ENCODE measurements at places on chromosomes 3 and 15.

- DNase-seq = no peak
Measured at GRCh38 chr15:66863390-66864085, 161.5 kb downstream of the SMAD6 start.

DNA sequence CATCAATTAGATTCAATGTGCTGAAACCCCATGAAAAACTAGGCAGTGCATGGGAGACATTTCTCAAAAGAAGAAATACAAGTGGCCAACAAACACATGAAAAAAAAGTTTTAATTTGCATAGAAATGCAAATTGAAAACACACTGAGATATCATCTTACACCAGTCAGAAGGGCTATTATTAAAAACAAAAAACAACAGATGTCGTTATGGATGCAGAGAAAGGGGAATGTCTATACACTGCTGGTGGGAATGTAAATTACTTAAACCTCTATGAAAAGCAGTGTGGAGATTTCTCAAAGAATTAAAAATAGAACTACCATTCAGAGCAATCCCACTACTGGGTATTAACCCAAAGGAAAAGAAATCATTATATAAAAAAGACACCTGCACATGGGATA, 98.7 kb downstream of the CCNL1 start:
- DNase-seq = no peak

- no peak for DNase-seq
Measured at GRCh38 chr3:181839039-181839915, 127.6 kb downstream of the SOX2 start.

GRCh38 chr3:19065027-19065426, 83.3 kb upstream of the KCNH8 start:
- DNase-seq = no peak

- DNase-seq = no peak
Measured at GRCh38 chr3:16365491-16366128, 100.6 kb downstream of the OXNAD1 start.

DNA sequence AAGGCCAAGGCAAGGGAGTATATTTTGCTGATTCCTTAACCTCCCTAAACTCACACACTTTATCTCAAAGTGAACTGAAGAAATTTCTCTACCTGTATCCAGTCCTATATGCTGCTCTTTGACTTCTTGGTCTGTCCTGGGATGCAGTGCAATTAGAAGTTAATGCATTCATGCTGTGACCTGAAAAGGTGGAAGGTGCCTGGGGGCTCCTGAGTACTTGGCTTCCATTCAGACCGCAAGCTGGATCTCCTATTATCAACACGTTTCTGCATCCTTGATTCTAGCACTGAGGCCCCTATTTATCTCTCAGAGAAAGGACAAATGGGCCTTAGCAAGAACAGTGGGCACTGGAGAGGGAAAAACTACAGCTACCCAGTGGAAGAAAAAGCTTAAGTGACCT, 17.7 kb upstream of the CADPS start:
- DNase-seq = no peak

- no peak for DNase-seq
Measured at GRCh38 chr15:52352086-52352485, 56.5 kb upstream of the MYO5C start.

GRCh38 chr3:89173546-89173945, 66.1 kb downstream of the EPHA3 start:
- DNase-seq = no peak

GRCh38 chr3:126544596-126545281, 14.0 kb downstream of the C3orf22 start:
- no peak for DNase-seq

GRCh38 chr3:23781051-23781450, 24.7 kb upstream of the UBE2E1 start:
- no peak for DNase-seq

DNA sequence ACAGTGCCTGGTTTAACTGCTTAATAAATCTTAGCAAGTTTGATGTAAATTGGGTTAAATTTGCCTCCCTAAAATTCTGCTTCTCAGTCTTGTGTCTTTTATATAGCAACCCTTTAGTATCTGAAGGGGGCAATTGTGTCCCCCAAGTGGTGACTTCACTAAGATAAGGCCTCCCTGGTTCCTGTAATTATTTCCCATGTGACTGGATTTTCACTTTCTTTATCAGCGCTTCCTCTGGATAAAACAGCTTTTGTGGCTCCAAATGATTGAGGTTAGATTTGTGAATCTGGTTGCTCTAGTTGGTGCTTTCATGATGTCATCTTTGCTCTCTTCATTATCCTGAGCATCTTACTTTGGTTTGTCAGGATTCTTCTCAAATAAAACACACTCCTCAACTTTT, 334.3 kb upstream of the CTDSPL start:
- no peak for DNase-seq

- no peak for DNase-seq
Measured at GRCh38 chr3:23840521-23840920, 34.8 kb downstream of the UBE2E1 start.

GRCh38 chr3:31696009-31696297, 163.2 kb downstream of the STT3B start:
- no peak for DNase-seq

- DNase-seq = no peak
Measured at GRCh38 chr3:142641504-142641903, 45.3 kb downstream of the PLS1 start.

DNA sequence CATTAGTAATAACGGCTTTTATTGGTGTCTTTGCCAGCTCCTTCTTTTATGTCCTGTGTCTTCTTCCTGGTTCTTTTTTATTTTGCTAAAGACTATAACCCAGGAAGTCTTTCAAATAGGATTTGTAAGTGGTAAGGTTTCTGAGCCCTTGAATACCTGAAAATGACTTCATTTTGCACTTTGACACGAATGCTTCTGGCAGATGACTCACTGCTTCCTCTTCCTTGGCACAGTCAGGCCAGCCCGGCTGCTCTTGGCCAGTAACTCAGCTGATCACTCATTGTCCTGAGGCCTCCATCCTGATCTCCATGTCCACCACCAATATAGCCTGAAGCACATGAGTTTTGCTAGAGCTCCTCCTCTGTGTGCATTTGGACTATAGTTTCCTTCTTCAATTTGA, 48.7 kb upstream of the NR2E3 start:
- DNase-seq = no peak

DNA sequence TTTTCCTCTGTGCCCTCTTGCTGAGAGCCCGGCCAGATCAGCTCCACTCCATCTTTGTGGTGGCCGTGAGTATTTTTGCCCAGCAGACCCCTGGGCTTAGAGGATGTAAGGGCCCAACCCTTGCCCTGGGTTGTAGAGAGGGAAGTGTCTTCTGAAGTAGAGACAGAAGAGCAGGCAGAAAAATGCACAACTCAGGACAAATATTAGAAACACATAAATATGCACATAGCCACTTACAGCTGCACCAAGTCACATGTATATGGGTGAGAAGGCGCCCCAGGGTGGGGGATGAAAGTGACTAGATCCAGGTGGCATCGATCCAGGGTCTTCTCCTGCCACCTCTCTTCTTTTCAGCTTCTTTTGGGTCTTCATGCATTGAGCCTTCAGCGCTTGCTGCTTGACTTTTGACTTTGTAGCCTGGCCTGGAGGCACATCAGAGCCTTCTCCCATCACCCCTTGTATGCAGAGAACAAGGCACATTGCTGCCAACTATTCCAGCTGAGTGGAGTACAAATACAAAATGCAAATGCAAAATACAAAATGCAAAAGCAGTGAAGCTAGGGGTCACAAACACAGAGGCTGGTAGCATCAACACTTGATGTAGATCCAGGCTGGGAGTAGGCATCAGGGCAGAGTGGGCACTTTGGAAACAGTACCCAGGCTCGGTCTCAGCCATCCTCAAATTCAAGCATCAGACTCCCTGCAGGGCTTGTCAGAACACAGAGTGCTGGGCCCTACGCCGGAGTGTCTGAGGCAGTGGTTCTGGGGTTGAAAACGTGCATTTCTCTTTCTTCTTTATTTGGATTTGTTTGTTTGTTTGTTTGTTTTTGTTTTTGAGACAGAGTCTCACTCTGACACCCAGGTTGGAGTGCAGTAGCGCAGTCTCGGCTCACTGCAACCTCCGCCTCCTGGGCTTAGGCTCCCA, 133.0 kb downstream of the ASB7 start:
- no peak for DNase-seq

DNA sequence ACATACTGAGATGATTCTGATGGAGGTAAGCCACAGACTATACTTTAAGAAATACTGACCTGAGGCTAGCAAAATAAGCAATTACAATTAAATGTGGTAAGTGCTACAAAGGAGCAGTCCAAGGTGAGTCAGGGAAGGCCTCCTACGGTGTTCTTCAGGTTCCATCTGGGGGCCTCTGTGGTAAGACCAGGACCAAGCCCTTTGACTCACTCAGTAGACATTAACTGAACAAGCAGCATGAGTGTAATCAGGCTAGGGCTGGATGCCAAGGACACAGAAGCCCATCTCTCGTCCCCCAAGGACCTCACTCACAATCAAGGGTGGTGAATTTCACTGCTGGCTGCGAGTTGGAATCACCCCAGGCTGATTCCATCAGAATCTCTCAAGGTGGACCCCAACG, 37.3 kb downstream of the DZIP1L start:
- no peak for DNase-seq

DNA sequence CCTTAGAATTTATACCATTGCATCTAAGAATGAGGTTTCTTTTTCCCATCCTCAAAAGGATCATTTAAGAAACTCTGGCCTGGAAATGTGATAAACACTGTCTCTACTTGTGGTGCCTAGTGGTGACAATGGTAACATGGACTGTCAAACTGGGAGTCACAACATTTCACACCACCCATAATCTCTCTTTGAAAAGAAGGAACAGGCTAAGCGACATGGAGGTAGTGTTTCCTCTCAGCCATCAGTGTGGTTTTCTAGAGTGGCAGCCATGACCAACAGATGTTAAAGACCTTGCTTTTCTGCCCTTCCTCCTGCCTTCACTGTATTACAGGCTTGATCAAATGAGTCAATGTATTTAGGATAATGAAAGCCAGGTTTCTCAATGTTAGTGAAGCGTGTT, 283.1 kb upstream of the STAC start:
- DNase-seq = no peak

- DNase-seq = no peak
Measured at GRCh38 chr3:55686426-55687254, 199.5 kb upstream of the WNT5A start.

GRCh38 chr15:32998979-32999672, 195.4 kb downstream of the FMN1 start:
- no peak for DNase-seq

- no peak for DNase-seq
Measured at GRCh38 chr3:104956620-104957345, 409.9 kb upstream of the ALCAM start.

- no peak for DNase-seq
Measured at GRCh38 chr15:91342097-91342496, 242.0 kb downstream of the SV2B start.

DNA sequence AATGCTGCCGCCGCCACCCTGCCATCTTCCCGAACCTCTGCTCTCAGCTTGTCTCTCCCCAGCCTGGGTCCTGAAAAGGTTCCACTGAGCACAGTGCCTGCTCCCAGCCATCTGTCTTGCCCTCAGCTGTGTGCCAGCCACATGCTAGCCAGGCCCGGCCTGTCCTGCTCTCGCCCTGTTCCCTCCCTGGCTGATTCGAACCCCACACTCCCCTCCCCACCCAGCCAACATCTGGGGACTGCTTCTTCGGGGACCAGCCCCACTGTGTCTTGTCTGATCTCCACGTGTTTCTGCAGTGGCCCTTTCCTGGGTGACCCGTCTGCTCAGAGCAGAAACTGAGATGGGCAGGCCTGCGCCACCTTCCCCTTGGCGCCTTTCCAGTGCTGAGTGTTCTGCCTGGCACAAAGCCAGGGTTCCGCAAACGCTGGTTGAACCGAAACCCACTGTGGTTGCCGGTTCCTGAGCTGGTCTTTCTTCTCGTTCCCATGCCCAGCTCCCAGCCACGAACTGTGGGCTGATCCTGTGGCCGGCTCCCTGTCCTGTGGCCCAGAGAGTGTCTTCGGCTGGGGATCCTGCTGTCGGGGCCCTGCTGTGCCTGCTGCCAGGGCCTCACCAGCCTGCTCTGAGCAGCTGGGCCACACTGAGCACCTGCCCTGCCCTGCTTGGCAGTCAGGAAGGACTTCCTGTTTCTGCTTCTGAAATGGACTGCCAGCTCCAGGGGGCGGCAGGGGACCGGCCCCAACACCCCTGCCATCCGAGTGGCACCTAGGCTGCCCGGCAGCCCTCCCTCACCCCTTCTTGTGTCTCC, 62.7 kb upstream of the KLF13 start:
- peak; percentile 63 for DNase-seq

GRCh38 chr3:63817225-63817624, 1.9 kb upstream of the C3orf49 start:
- no peak for DNase-seq

DNA sequence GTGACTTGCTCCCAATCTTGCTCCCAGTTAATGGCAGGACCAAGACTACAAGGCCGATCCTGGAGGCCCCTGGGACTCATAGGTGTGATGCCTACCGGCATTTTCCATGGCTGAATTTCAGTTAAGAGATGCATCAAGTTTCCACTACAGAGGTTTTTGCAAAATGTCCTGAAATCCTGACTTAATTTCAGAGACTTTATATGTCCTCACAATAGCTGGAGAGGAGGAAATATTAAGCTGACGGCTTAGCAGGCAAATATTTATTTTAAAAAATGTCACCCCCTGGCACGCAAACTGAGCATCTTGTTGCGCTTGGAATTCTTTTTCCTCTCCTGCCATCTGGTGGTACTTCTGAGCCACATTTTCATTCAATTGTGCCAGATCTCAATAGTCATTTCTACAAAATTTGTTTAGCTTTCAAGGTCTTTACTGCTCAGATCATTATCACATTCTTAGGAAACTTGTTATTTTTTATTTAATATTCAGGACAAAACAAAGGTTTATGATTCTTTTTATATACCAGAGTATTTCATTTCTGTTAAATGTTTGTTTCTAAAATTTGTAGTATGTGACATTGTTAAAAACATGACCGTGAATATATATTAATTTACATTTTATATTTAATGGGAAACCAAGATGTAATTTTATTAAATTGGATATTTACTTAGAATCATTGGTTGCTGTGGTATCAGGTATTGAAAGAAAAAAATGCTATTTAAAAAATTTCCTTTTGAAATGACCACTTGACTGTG, 189.2 kb upstream of the THRB start:
- no peak for DNase-seq

DNA sequence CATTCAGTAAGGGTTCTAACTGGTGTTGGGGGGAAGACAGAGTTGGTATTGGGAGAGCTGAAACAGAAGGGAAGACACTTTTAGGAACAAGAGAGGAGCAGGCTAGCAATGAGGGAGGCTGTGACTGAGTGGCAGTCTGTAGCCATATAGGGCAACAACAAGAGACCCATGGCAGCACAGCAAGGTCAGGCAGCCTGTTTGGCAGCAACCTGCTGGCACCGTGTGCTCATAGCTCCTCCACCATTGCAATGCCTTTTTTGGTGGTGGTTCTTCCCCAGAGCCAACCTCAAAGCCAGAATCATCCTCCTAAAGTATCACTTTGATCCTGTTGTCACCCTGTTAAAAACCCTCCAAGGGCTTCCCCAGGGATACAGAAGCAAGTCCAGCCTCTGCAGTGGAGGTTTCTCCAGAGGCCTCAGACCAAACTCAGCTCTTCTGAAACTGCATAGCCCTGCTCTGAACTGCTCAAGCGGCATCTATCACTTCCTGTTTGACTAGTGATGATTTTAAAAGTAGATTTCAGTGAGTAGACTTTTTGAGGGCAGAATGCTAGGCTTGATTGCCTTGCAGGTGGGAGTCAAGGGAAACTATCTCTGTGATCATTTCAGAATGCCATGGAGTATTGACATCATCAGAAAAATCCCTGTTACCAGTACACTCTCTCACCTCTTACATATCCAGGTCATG, 176.9 kb downstream of the STAC start:
- no peak for DNase-seq
